Stimulated activated CD4-positive, alpha-beta T cell treated with anti-CD3 and anti-CD28 coated beads, Interleukin-1b, Interleukin-23, amount 100 ng/mL, for 24 hours (primary cell): ENCODE measurements at places on chromosomes 4 and X.

GRCh38 chr4:84814094-84814750, 152.3 kb downstream of the WDFY3 start:
- no peak for DNase-seq

- DNase-seq: no peak
These were observed at the start of gene MGAT4D for GRCh38 chr4:140497747-140498636. Gene MGAT4D, minus strand, starts transcription at chr4:140498293. Its CDS starts 71 bp downstream, at chr4:140498222.

GRCh38 chr4:139797287-139797686, 131.7 kb downstream of the MGST2 start:
- DNase-seq: no peak

DNA sequence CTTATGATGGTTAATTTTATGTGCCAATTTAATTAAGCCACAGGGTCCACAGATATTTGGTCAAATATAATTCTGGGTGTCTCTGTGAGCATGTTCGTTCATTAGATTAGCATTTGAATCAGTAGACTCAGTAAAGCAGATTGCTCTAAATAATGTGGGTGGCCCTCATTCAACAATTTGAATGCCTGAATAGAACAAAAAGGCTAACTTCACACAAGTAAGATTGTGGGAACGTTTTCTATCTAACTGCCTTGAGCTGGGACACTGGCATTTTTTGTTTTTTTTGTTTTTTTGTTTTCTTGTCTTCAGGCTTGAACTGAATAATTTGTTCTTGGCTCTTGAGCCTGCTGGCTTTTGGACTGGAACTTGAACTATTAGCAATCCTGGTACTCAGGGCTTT, 292.4 kb upstream of the SPANXN4 start:
- DNase-seq: no peak

GRCh38 chr4:13535708-13536361, 8.5 kb downstream of the NKX3-2 start:
- no peak for DNase-seq

DNA sequence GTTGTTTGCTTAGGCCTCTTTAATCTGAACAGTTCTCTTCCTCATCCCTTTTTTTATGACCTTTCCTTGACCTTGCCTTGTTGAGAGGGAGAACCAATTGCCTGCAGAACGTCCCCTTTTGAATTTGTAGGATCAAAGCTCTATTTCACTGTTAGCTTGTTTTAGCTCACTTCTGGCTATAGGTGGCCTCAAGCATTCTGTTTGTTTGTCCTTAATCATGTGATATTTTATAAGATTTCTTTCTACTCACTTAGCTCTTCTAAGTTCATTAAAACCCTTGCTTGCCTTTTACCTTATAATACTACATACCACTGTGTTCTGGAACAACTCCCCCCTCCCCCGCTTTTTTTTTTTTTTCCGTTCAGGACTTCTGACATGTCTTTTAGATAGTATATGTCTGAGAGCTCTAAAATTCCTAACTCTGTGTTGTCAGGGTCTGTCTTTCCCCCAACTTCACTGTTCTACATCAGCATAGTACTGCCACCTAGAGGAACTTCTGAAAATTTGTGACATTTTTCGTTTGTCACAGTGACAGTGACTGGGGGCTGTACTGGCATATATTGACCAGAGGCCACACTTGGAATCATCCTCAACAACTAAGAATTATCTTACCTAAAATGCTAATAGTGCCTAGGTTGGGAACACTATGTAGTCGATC, 128.5 kb downstream of the LARP7 start:
- no peak for DNase-seq

DNA sequence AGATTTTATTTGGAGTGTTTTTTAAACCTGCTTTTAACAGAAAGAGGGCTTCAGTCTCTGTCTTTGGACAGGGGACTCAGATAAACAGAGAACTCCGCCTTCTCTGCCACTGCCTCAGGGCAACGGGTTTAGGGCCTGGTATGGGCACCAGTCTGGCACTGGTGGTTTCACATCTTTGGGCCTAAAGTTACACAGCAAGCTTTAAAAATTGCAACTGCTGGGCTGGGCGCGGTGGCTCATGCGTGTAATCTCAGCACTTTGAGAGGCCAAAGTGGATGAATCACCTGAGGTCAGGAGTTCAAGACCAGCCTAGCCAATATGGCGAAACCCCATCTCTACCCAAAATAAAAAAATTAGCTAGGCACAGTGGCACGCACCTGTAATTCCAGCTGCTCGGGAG, 10.3 kb upstream of the NAT8L start:
- DNase-seq: no peak

DNA sequence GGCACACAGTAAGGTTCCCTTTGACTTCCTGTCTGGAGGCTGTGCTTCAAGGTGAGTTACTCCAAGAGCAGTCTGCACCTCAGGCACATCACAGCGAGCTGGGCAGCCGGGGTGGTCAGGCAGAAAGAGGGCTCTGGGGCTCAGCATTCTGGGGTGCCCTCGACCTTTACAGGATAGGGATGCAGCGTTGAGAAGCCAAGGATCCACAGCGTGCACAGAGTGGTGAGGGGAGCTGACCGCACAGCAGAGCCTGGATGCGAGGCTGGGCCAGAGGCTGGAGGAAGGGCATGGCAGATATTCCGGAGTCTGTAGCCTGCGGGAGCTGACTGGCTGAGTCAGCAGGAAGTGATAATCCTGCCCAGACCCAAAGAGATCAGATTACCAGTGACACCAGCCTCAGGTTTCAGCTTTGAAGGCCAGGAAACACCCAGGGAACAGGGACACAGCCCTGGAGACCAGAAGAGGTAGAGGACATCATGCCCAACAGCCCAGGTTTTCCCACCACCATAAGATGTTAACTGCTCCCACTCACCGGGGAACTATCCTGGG, 38.4 kb upstream of the PDLIM3 start:
- DNase-seq: no peak

- DNase-seq: no peak
These were observed 56.8 kb downstream of the PRRG1 start for GRCh38 chrX:37405956-37406355.

DNA sequence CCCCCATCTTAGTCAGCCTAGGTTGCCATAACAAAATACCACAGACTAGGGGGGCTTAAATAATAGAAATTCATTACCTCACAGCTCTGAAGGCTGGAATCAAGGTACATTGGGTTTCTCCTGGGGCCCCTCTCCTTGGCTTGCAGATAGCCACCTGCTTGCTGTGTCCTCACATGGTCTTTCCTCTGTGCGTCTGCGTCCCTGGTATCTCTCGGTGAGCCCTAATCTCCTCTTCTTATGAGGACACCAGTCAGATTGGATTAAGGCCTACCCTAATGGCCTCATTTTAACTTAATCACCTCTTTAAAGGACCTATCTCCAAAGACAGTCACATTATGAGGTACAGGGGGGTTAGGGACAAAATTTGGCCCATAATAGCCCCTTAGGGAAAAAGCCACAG, 98.0 kb downstream of the SH3KBP1 start:
- DNase-seq: no peak

GRCh38 chr4:186400676-186401075, 134.7 kb downstream of the F11 start:
- no peak for DNase-seq

- no peak for DNase-seq
These were observed 75.6 kb upstream of the AGA start for GRCh38 chr4:177517862-177518261.

DNA sequence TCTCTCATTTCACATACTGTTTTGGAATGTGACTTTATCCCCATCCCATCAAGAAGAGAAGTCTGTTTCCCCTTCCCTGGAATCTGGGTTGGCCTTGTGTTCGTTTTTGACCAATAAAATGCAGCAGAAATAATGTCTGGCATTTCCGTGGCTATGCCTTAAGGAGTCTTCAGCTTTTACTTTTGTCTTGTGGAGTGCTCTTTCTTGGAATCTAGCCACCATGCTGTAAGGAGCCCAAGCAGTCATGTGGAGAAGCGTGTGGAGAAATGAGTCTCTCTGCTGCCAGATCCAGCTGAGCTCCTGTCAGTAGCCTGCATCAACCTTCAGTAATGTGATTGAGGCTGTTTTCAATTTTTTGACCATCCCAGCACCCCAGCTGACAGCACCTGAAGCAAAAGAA, 84.4 kb upstream of the ARMCX2 start:
- DNase-seq: no peak

GRCh38 chr4:150624055-150624454, 42.1 kb downstream of the MAB21L2 start:
- no peak for DNase-seq

DNA sequence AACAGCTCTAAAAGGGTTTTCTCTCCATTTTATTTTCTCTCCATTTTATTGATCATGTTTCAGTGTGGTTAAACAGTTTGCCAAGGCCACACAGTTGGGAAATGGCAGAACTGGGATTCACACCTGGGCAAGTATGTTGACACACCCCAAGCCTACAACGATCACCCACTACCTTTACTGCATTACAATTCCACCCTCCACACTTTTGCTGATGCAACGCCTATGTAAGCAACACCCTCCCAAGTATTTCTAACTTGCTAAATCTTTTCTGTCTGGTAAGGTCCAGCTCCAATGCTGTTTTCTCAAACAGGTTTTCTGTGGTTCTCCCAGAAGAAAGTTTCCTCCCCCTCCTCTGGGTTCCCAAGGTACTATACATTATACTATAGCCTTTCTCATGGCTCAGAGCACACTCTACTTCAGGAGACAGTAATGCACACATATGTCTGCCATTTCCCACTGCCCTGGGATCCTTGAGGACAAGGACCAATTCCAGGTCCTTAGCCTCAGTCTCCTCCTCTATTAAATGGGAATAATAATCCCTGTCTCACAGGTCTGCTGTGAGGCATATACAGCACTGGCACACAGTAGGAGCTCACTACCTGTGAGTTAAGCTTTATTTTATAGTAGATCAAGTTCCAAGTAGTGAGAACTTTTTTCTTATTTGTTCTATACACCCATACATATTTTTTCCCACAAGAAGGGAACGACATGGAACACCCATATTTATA, 27.9 kb downstream of the IQSEC2 start:
- DNase-seq: no peak

DNA sequence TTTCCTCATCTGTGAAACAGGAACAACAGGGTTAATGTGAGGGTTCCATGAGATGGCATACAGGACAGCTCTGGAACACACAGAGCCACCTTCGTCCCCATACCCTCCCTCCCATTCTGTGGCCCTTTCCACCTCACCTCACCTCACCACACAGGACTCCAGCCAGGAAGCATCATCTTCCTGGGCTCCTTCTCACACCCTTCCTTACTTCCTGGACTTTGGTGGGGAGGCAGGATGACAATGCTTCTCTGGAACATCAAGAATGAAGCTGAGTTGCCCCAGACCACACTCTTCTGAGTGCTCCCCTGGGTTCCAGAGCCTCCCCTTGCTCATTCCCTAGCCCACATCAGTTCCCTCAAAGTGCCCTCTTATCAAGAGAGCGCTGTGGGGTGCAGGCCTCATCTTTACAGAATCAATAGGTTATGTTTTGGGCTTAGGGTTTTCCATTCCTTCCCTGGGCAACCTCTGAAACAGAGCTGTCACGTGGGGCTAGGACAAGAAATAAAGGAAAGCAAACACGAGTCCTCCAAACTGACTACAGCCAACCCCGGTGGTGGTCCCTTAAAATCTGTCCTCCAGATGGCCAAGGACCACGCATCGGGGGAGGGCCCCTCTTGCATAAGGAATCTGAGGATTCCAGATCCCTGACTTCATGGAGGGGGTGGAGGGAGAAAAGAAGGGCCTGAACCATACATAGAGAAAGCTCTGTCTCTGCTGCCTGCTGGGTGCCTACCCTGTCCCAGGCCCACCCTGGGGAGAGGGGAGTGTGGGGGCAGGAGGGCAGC, 74.4 kb upstream of the ATP6AP2 start:
- DNase-seq: no peak

- DNase-seq: no peak
These were observed 97.1 kb downstream of the REELD1 start for GRCh38 chr4:146311238-146311970.

DNA sequence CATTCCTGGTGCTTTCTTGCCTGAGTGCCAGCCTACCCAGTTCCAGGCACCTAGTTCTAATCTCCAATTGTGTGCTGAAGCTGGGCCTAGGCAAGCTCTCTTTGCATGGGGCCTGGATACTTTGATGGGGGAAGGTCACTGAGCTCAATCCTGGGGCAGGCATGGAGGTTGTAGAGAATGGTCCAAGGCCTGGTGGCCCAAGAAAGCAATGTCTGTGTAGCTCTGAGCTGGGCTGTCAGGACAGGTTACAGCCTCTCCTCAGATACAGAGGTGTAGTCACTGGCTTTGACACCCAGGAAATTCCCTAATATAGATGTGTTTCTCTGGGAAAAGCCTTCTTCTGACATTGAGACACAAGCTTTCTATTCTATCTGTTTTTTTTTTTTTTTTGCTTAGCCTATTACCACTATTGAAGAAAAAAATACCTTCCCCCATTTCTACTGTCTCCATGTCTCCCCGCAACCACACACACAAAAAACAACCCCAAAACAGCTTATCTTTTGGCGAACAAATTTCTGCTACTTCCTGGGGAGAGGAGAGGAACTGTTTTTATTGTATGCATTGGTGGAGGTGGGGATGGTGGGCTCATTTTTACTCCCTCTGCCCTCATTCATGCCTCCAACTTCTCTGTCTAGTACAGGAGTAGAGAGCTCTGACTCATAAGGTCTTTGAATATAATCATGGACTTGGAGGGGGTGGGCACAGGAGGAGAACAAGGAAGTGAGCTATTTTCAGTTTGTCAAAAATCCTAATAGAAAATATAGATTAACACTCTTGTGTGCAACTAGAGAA, 66.7 kb upstream of the DHX15 start:
- no peak for DNase-seq

- DNase-seq: no peak
These were observed 226.5 kb downstream of the MID1 start for GRCh38 chrX:10393899-10394298.

DNA sequence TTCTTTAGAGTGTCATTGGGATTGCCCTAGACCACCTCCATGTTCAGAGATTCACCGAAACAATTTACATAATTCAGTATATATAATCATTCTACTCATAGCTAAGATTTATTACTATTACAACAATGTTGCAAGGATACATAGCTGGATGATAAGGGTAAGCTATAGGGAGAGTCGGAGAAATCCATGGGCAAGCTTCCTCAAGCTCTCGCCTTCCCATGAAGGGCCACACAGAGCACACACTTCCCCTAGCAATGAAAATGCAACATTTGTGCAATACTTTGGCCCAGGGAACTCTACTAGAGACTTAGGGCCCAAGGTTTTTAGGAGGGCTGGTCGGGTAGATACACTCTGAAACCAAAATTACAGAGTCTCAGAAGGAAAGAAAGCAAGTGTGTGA, 49.7 kb upstream of the ABCG2 start:
- no peak for DNase-seq

GRCh38 chr4:76106442-76106841, 31.9 kb downstream of the ART3 start:
- no peak for DNase-seq

DNA sequence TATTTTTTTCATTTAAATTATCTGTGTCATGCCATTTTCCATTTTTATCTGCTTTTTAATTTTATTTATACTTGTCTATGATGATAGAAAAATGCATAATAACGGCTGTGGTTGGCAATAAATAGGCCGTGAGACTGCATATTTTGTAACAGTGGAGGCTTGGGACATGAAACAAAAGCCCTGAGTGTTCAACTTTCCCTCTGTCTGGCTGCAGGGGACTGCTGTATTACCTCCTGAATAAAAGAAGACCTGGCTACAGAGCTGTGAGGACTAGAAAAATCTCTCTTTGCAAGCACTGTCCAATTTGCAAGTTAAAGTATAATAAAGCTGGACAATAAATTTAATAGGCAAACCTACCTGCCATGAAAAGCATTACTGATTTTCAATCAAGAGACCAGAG, 82.1 kb downstream of the MAGEB10 start:
- DNase-seq: no peak
